Suppressor macrophage treated with lipopolysaccharide for 4 hours (primary cell): ENCODE measurements at places on chromosomes 3 and 15.

DNA sequence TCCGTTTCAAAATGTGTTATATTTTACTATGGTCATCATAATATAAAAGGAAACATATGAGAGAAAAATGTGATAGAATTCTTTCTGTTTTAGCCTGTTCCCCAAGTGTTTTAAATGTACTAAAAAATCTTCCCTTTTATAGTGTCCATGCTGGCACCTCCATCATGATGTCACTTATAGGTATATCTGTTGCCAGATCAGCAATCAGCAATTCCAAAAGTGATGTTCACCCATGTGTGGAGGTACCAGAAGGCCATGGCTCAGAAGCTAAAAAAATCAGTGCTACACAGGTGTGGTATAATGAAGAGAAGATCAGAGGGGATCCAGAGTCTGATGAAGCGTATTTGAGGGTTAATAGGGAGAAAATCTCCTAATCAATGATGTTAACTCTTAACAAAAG lies 1.1 kb upstream of the GPR15 start:
- DNase-seq: no peak

- DNase-seq: no peak
Measured at GRCh38 chr3:147614210-147614609, 205.0 kb downstream of the ZIC1 start.

DNA sequence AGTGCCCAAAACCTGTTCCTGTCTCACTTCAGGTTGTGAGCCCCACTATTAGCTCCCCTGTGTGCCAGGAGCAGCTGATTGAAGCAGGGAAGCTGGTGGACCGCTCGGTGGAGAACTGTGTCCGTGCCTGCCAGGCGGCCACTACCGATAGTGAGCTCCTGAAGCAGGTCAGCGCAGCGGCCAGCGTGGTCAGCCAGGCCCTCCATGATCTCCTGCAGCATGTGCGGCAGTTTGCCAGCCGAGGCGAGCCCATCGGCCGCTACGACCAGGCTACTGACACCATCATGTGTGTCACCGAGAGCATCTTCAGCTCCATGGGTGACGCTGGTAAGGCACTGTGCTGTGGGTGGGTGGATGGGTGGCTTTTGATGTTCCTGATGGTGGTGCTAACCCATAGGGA lies 334.1 kb upstream of the TPM1 start:
- no peak for DNase-seq

- DNase-seq: no peak
Measured at GRCh38 chr3:145246291-145246690, 914.7 kb downstream of the PLOD2 start.

GRCh38 chr3:149122721-149123578 lies 6.5 kb upstream of the HPS3 start:
- peak; percentile 47 for DNase-seq

GRCh38 chr3:24043985-24044384 lies 98.9 kb downstream of the NR1D2 start:
- DNase-seq: no peak

- DNase-seq: peak; percentile 64
Measured at GRCh38 chr3:50550079-50550736, 17.3 kb downstream of the C3orf18 start.

- DNase-seq: no peak
Measured at GRCh38 chr3:32413845-32414521, 22.3 kb downstream of the CMTM7 start.
